ENCODE measurements at places on chromosomes 2 and 18. TPM values are rescaled to one million over a fixed set of nuclear protein-coding genes. Genes with fewer than 3 reads are reported as not detected.
A peak's percentile ranks its signal among the peaks of the same experiment; 100 is the strongest.

- DNase-seq: no peak
These were observed 210.3 kb downstream of the UBE2E3 start for GRCh38 chr2:181190711-181191110.

DNA sequence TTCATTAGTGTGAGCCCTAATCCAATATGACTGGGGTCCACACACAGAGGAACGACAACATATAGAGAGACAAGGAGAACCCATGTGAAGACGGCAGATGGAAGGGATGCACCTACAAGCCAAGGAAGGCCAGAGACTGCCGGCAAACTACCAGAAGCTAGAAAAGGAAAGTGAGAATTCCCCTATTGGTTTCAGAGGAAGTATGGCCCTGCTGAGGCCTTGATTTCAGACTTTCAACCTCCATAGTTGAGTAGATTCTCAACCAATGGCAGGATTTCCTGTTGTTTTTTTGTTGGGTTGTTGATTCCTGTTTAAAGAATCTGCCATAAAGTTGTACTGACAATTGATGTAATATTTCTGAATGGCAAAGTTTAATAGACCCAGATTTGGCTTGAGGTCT, 241.5 kb downstream of the SATB2 start:
- no peak for DNase-seq

DNA sequence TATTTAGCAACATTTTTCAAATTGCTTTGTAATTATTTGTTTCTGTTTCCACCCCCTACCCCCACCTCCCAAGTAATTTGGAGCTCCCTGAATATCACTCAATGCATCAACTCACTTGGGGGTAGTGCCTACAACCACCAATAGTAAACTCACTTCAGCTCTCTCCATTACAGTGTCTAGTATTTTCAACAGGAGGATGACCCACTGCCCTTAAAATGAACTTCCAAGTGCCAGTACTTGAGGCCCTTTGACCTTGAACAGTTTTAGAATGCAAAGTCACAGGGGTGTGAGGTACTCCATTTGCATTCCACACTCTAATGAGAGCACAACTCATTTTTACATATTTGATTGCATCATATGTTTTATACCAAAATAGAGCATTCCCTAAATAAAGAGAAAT, 523.0 kb downstream of the ERBB4 start:
- no peak for DNase-seq

DNA sequence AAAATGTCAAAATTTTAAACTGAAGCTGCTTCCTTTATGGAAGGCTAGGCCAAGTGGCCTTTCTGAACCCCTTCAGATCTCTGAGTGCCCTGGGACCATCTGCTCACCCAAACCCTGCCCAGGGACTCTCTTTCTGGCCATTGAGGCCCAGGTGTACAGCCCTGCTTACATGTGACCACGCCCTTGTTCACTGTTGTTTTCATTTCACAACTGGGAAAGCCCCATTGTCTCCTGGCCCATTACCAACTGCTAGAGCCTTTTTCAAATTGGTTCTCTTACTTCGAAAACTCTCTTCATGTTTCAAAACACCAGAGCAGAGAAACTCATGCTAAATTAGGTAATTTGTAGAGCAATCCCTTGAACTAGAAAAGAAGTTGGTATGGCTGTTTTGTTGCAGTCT, 219.5 kb upstream of the TANK start:
- DNase-seq: no peak

DNA sequence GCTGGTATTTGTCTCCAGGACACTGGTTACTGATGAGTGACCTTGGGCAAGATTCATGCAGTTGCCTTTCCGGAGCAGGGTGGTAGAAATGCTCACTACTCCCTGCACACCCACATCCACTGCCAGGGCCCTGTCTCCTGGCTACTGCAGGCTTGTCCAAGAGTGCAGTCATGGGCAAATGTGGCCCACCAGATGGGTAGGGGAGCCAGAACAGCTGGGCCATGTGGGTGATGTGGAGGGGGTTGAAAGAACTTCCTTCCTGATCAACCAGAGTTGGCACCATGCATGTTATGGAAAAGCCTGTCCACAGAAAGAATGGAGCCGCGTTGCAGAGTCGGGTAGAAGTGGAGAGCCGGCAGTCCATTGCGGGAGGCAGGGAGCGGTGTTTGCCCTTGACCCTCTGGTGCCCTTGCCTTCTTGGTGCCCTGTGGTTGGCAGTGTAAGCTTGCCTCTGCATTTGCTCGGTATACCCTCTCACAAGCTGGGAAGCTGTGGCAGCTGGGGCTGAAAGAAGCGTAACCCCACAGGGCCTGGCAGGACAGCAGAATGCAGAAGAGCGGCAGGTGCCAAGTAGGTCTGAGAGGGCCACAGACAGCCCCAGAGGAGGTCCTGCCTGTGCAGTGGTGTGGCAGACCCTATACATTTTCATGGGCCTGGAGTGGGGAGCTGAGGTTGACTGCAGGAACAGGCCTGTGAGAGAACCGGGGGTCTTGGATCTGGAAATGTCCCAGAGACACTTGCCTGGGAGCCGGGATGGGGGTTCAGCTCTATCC, 253.2 kb downstream of the TFCP2L1 start:
- no peak for DNase-seq

- DNase-seq: no peak
These were observed 10.1 kb downstream of the PMS1 start for GRCh38 chr2:189794310-189794709.

DNA sequence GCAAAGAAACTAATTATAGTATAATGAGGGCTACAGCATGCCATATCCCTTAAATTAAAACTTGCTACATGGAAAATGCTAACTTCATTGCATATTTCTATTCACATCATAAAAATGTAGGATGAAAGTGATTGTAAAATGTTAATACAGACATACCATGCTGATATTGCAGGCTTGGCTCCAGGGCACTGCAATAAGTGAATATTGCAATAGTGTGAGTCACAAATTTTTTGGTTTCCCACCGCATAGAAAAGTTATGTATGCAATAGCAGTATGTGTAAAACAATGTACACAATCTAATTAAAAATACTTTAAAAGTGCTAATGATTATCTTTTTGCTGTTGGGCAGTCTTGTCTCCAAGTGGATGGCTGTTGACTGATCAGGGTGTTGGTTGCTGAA, 162.1 kb downstream of the CD8B2 start:
- no peak for DNase-seq

DNA sequence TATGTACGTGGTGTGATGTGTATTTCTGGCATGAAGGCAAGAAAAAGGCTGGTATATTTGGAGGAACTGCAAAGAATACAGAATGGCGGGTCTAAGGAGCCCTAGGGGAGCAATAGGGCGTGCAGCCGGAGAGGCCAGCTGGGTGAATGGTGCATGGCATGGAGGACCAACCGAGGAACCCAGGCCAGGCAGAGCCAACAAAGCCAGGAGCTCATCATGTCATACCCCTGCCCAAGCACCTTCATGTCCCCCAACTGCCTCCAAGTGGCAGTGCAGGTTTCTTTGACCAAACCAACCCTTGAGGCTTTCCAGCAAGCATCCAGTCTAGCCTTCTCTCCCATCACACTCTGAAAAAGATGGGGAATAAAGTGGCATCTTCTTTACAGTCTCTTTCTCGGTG, 8.9 kb upstream of the KCNK3 start:
- DNase-seq: no peak

GRCh38 chr2:216012133-216012829, 1.1 kb downstream of the MREG start:
- DNase-seq: peak; percentile 81

- peak; percentile 16 for DNase-seq
These were observed 1103.2 kb upstream of the ZEB2 start for GRCh38 chr2:145623136-145623535.

GRCh38 chr2:138335036-138335435, 166.5 kb upstream of the SPOPL start:
- DNase-seq: no peak

DNA sequence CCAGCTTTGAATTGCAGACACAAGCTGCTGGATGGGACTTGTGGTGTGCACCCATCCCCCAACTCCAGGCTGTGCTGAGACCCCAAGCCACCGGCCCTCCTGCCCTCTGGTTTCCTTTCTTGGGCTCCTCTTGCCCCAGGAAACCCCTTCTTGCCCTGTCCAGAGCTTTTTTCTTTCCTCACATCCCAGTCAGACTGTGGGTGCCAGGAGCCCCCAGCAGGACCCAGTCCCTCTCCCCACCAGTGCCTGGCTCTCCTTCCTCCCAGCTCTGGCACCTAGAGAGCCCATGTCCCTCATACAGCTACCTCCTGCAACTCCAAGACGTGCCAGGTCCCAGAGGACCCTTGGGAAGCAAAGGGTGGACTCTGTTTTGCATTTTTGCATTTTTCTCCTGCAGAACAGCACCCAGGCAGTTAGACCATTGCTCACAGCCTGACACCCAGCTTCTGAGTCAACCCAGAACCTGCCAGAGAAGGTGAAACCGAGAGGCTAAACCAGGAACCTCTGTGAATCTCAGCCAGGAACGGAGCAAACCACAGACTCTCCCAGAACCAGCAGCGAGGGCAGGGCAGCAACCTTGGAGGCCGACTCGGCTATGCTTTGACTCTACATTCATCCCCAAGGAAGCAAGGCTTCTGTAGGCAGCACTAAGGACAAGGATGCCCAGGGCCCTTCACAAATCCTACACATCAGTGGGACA, 221.1 kb downstream of the ANAPC1 start:
- no peak for DNase-seq

DNA sequence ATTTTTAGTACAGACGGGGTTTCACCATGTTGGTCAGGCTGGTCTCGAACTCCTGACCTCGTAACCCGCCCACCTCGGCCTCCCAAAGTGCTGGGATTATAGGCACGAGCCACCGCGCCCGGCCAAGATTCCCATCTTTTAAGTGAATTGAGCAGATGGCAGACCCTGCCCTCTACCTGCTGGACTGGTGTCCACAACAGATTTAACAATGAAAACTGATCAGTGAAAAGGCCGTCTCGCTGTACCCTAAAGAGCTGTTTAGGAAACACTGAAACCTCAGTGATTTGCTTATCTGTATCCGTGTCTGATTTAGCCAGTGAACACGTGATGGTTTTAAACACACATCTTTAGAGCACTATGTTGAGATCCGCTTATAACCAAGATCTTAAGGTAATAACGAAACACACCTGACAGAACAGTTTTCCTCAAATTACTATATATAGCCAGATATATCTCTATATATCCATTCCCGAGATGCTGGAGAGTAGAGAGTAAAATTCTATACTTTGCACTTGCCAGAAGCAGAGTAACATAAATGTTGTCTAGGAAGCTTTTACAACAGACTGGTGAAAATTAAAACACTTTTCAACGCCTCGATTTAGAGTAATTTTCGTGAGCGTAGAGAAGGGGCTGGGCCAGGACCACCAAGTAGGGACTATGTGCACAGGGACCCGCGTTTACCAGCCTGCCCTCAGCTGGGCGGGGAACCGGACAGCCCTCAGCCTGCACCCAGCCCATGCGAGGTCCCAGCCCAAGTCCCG, 594 bp downstream of the FAM161A start:
- no peak for DNase-seq

GRCh38 chr2:112967023-112967422, 10.8 kb upstream of the IL36G start:
- no peak for DNase-seq

DNA sequence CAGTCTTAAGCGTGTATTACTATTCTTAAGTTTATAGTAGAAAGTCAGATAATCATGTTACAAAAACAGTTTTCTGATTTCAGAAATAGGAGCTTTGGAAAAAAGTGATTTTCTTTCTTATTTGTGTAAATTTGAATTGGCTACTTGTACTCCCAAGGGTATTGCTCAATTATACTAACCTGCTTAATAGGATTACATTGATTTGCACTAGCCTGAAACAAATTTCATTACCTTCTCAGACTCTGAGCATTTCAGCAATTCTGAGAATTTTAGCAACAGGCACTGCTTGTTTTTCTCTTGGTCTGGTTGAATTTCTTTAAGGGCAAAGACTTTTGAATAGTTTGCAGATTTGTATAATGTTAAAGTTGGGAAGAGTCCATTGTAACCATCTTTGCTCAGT, 87.2 kb upstream of the NXPH2 start:
- no peak for DNase-seq

DNA sequence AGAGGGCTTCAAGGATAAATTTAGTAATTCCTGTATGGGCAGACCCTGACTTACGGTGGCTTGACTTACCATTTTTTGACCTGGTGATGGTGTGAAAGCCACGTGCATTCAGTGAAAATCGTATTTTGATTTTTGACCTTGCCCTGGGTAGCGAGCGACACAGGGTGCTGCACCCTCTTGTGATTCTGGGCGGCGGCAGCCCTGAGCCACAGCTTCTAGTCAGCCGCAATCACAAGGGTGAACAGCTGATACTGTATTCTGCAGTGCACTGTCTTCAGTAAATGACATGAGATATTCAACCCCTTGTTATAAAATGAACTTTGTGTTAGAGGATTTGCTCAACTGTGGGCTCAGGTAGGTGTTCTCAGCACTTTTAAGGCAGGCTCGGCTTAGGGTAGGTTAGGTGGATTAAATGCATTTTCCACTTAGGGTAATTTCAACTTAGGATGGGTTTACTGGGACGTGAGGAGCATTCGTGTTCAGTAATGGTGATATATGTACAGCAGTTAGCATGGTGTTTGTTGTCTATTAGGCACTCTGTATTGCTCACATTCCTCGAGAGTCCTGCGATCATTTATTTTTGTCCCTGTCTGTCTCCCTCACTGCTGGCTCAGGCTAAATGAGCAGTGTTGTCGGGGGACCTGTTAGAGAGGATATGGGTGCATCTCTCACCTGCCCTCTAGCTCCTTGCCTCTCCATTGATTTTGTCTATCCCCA, 109.9 kb downstream of the CEP192 start:
- no peak for DNase-seq

- no peak for DNase-seq
These were observed 1.7 kb downstream of the TMSB10 start for GRCh38 chr2:84906900-84907714.

DNA sequence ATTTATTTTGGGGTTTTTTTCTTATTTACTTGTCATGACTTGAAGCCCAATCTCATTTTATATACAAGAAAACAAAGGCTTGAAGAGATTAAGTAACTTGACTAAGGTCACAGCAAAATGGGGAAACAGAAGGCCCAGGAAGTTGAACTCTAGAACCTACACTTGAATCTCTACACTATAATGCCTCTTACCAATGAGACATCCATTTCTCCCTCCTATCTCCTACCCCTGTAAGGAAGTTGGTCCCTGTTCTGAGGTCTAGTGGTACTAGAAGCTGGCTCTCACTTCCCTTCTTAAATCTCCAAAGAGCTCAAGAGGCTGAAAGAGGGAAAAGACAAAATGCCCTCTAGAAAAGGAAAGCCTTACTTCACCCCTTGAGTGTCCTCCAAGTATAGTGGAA, 25.5 kb upstream of the IHH start:
- DNase-seq: no peak

GRCh38 chr2:200350850-200351285, 44.4 kb downstream of the SPATS2L start:
- no peak for DNase-seq

Gene IL36RN
- total RNA-seq: 0.04 TPM

Gene TUBA3E
- total RNA-seq: not detected

Gene SLC4A5
- 1.2 TPM for total RNA-seq

Gene KCNK3
- 15.3 TPM for total RNA-seq

Gene TDRD15
- total RNA-seq: not detected

Gene NBAS
- 60.3 TPM for total RNA-seq

Gene LYPD6
- 3.7 TPM for total RNA-seq

Gene RND3
- total RNA-seq: 259 TPM

Gene ICA1L
- total RNA-seq: 7.3 TPM

Gene ZAP70
- 0.55 TPM for total RNA-seq

Gene RNPEPL1
- 122 TPM for total RNA-seq

Gene ORC2
- 17.3 TPM for total RNA-seq

Gene CNDP1
- total RNA-seq: not detected

Gene CDH19
- total RNA-seq: not detected
